ENCODE measurements at places on chromosomes 2 and 18.

DNA sequence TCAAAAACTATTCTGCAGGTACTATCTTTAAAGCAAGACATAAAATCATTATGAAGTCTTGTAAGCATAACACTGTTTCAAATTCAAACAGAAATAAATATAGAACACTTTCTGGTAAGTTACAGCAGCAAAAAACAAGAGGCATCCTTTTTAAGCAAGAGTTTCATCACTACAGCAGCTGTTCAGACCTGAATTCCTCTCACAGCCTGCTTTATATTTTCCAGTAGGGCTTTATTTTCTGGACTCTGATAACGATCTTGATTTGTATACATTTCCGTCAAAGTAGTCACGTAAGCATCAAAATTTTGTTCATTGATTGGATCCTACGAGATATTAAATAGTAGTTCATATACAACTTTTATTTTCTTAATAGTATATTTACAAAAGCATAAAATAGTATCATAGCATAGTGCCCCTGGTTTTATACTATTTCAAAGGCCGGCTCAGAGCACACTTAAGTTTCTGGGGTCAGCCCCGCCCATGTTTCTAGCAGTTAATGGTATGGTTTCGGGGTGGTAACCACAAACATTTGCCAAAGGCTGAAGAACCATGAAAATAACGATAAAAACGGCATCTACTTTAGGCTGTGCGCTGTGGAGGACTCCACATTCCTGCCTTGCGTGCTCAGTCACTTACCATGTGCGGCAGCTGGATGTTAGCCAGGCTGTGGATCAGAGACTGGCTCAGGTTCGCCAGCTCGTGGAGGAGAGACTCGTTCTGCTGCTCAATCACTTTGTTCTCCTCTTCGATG, 47.5 kb upstream of the PXDN start:
- DNase-seq, result no peak

DNA sequence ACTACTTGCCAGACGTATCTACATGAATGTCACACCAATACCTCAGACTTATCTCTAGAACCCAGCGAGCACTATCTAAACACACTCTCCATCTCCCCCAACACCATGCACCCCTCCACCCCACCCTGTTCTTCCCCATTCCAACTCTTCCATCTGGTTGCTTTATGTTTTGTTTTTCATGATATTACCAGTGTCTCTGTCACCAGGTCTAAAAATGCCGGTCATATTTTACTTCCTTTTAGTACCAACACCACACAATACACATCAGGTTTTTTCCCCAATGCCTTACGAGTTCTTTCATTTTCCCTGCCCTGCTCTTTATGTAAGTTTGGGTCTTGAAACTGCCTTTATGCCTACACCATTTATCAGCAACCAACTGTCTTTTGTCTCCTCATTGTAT, 10.2 kb upstream of the ITGA4 start:
- no peak for DNase-seq

DNA sequence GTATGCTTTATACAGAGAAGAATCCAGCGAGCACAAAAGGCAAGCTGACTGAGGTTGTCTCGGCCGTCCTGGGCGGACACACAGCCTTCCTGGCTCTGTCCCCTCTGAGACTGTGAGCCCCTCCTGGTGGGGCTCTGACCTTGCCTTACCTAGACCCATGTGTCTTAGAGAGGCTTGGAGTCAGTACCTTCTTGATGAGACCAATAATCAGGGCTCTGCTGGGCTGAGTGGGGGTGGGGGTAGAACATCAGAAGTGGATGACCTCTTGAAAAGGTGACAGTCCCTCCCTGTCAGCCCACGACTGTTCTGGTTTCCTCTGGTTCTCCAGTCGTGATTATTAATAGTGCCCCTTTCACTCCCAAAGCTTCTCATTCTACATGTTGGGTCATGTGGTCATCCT, 31.2 kb downstream of the TWIST2 start:
- no peak for DNase-seq

- DNase-seq, result no peak
Measured at GRCh38 chr18:72502671-72503431, 41.3 kb downstream of the CBLN2 start.

DNA sequence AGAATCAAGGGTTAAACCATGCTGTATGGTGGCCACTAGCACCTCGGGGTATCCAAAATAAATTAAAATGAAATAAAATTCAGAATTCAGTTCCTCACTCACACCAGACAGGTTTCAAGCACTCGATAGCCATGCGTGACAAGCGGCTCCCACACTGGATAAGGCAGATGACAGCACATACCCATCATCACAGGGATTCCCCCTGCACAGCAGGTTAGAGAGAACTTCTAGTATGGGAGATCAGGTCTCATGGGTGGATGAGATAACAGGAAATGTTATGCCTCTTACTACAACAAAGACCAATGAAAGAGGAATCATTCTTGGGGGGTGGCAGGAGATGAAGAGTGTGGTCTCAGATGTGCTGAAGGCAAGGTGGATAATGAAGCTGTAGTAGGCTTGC, 121.9 kb upstream of the ACAA2 start:
- DNase-seq, result no peak

DNA sequence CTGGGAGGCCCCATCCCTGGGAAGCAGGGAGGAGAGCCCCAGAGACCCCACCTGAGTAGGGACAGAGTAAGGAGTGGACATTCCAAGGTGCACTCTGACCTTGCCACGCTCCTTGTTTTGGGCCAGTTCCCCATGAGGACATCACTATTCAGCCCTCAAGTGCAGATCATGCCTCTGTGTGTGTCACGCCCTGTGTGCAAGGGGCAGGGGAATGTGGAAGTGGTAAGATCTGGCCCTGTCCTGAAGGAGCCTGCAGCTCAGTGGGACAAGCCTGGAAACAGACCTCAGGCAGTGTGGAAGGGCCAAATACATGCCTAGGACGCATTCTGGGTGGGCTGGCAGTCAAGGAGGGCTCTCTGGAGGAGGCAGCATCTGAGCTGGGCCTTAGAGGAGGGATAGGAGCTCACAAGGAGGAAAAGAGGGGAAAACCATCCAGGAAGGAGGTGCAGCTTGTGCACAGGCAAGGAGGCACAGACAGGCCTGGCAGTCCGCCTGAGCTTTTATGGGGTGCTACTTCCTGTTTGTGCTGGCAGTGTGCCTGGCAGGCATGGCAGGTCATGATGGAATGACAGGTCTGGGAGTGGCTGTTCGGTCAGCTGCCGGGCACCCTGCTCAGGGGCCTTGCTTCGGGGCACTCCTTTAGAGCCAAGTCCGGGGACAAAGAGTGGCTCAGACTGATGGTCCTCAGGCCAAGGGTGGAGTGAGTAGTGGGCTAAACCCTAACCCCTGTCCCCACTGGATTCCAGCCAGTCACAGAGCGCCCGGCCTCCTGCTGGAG, 3.3 kb downstream of the KLHL30 start:
- DNase-seq, result no peak

- DNase-seq, result no peak
Measured at GRCh38 chr18:10006311-10006893, 92.6 kb downstream of the VAPA start.

DNA sequence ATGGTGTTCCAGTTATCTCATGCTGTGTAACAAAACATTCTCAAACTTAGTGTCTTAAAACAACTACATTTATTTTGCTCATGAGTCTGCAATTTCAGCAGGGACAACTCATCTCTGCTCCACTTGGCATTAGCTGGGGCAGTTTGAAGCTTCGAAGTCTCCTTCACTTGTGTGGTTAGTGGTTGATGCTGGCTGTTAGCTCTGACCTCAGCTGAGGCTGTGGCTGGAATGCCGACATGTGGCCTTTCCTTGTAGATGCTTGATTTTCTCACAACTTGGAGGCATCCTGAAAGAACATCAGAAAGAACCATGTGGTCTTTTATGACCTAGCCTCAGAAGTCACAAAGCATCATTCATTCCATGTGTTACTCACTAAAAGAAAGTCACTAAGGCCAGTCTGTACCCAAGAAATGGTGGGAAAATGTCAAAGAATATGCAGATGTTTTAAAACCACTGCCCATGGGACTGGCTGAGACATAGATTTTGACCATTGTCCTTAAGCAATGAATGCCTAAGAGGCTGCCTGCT, 3.8 kb upstream of the TMSB10 start:
- DNase-seq, result no peak

DNA sequence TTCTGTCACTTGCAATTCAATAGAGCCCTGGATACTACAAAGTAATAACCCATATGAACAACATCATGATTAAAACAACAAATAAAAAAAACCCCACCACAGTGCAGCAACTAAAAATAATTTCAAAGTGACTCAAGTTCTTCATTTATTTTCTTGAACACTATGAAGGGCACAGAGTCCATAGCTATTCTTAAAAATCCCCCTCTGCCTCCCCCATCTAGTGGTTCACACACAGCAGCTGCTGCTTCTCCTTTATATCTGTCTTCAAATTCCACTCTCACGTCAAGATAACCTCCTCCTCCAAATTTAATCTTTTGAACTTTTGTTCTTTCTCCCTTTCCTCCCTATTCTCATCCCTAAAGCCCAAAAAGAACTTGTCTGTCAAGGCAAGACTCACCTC, 591.3 kb downstream of the ZEB2 start:
- no peak for DNase-seq

GRCh38 chr18:408367-408766, 92.1 kb downstream of the COLEC12 start:
- no peak for DNase-seq

- DNase-seq, result no peak
Measured at GRCh38 chr18:26919627-26920026, 54.1 kb upstream of the AQP4 start.

GRCh38 chr2:159921752-159922404, 123.9 kb upstream of the CD302 start:
- peak; percentile 13 for DNase-seq

GRCh38 chr2:31947871-31948270, 62.9 kb downstream of the MEMO1 start:
- no peak for DNase-seq

DNA sequence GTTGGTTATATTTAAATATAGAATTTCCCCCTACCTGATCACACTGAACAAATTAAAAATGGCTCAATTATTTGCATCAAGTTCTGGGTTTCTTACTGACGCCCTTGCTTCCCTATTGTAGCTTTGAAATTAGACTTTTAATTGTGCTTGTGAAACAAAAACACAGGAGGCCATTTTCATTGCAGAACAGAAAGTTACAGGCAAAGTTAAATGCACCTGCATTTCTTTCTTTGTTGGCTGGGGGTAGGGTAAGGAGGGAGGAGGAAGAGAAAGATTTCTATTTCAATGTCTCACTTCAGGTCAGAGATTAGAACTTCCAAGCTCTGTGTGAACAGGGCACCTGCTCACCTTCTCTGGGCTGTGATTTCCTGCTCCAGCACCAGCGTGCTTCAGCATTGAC, 199.6 kb downstream of the BCL11A start:
- no peak for DNase-seq

DNA sequence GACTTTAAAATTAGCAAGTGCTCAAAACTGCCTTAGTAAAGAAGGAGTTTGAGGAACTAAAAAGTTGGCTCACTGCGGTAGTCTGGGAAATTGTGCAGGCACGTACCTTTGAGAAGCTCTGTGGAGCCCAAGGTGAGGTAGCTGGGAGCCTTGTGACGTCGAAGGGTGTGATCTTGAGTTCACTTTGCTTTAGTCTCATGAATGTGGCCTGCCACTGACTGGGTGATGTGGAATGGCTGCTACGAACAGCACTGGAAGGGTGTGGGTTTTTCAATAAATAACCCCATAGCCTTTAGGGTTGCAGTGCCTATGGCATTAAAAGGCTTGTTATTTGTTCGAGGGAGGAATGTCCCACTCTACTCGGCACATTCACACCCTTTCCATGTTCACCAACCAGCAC, 312.3 kb downstream of the PRKCE start:
- no peak for DNase-seq

DNA sequence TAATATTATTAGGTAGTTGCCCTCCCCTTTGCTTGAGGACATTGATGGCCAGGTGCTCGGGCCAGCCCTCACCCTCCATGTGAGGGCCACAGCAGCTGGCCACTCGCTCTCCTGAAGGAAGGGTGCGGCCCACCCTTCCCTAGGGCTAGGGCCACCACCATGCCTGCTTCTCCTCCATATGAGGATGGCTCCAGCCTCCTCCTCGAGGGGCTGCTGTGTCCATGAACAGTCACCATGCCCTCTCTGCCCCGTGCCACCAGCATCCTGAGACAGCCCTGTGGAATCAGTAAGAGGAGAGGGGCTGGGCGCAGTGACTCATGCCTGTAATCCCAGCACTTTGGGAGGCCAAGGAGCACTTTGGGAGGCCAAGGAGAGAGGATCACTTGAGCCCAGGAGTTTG, 2.4 kb downstream of the GPR17 start:
- no peak for DNase-seq

DNA sequence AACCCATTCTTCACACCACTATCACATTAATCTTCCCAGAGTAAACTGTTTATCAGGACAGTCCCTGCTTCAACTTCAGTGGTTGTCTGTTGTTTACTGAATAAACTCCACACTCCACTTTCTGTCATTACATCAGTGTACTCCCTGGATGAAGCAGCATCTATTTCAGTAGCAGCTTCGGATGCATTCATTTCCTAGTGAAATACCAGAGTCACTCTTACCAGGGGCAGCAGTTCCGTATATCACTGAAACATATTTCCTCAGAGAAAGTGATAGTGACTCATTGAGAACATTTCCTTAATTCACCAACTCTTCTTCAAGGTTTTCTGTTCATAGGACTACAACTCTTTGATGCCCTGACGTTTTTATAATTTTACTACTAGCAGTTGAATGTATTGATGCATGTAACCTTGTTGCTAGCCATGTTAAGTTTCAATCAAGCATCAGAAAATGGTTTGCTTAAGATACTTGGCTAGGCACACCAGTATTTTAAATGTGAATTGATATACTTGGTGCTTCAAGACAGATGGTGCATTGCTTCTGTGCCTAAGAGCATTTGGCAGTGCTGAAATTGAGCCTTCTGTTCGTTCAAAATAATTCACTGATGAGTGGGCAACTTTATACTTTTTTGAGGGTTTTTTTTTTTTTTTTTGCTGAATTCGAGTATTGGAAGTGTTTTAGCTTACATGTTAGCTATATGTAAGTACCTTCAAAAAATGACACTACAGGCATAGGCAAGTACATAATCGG, 92.3 kb downstream of the UBE2E3 start:
- no peak for DNase-seq

DNA sequence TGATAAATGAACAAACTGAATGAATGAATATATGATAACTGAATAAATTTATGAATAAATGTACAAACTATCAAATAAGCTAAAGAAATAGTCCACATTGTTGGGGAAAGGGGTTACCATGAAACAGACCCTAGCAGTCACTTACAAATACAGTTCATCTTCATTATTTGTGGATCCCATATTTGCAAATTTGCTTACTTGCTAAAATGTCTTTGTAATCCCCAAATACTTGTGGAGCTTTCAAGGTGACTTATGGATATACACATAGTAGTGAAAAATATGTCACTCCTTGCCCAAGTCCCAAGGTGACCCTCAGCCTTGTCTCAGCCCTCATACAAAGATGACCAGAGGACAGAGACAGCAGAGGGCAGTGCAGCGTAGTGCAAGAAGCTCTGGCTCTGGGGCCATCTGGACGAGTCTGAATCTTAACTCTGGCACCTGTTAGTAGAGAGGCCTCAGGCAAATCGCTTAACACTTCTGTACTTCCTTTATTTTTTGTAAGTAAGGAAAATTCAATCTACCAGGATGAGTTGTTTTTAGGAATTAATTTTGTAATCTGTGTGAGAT, 3.1 kb downstream of the PAIP2B start:
- DNase-seq, result no peak

Data from esophagus squamous epithelium (tissue), 5 donors.